D341Med (cell line): ENCODE measurements at places on chromosomes 1 and 21.

- DNase-seq, result peak; percentile 70
Observed at GRCh38 chr1:17335821-17336710, 28.1 kb downstream of the PADI4 start.

DNA sequence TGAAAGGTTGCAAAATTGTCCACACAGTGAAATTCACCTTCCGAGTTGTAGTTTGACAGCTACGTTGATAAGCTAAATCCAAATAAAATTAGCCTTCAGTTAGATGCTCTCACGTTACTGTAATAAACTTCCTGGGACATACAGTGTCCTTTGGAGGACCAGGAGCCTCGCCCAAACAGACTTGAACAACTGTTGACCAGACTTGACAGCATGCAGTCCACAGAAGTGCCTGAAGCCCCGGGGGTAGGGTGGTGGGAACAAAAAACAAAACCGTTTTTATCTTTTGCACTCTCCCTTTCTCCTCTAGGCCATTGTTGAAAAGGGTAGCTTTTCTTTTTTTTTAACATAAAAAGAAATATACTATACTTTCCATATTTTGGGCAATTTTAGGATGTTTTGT lies 172.8 kb upstream of the SAMSN1 start:
- no peak for DNase-seq

- no peak for DNase-seq
Observed at GRCh38 chr1:90356991-90357390, 360.1 kb downstream of the BARHL2 start.

DNA sequence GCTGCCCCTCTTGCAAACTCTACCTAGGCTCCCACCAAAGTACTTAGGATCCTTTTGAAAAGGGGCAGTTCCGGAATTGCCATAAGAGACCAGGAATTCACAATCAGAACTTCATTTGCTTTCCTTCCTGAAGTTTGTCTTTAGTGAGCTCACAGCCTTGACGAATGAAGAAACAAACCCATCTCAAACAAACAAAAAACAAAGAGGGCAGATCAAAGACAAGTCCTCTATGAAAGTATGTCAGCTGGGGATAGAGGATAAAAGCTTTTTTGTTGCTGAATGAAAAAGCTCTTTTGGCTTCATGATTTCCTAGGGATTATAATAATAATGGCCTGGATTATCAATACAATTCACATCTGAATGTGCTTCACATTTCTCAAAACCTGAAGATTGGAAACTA lies 357.9 kb upstream of the DUSP10 start:
- DNase-seq, result no peak

- DNase-seq, result peak; percentile 44
Observed at GRCh38 chr21:26055010-26055409, 115.6 kb downstream of the APP start.

- DNase-seq, result no peak
Observed at GRCh38 chr1:14791654-14792053, 193.2 kb downstream of the KAZN start.

- DNase-seq, result no peak
Observed at GRCh38 chr21:45003331-45004058, 63.7 kb downstream of the SLX9 start.

DNA sequence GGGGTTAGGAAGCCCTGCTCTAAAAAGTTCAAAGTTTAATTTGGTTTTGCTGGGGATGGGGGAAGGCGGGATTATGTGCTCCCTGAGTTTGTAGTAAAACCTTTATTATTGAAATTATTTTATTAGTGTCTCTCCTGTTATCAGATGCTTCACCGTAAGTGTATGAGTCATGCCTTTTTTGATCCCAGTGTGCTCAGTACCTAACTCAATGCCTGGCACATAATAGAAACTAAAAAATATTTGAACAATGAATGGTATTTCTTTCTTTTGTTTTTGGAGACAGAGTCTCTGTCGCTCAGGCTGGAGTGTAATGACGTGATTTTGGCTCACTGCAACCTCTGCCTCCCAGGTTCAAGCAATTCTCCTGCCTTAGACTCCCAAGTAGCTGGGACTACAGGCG lies 6.4 kb downstream of the SNRPE start:
- DNase-seq, result no peak

DNA sequence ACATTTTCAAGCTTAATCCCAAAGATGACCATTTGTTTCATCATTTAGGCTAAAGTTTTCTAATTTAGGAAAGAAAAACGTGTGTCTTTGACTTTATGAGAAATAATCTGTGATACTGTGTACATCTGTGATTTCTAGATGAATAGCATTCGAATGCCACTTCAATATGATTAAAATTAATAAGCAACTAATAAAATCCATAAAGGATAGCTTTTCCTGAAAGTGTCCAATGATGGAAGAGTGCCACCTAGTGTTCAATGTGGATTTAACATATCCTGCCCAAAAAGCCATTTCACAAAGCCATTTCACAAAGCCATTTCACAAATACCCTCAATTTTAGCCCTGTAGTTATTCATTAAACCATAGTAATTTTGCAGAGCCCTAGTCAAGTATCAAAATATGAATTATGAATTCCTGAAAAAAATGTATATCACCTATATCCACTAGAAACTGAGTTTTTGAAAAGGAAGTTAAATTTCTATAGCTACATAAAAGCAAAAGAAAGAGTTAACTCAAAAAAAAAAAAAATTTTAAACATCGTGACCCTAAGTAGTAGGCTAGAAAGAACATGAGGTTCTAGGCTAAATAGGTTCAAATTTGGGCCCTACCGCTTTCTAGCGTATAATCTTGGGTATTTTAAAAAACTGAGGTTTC lies 19.1 kb downstream of the NME7 start:
- peak; percentile 42 for DNase-seq

- no peak for DNase-seq
Observed at GRCh38 chr1:61539720-61540462, 185.1 kb downstream of the TM2D1 start.

- no peak for DNase-seq
Observed at GRCh38 chr1:155975375-155976061, 2.8 kb downstream of the ARHGEF2 start.

GRCh38 chr1:156480411-156481192 lies 20.0 kb downstream of the MEF2D start:
- peak; percentile 94 for DNase-seq

- no peak for DNase-seq
Observed at GRCh38 chr1:39819091-39819812, 30.6 kb upstream of the BMP8B start.

DNA sequence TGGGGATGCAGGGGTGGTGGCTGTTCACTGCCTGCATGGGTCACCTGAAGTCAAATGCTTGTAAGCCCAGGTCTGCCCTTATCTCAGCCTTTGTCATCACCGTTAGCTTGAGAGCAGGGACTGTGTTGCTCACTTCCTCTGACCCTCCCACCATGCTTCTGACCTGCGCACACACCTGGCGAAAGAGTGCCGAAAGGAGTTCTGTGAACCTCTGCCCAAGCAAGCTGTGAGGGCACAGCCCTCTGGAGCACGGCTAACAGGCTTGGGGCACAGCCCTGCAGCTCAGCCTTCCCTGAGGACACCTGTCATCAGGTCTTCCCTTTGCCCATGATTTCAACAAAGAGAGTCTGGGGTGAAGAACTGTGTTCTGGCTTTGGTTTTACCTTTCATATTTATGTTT lies 93.8 kb downstream of the SUSD4 start:
- DNase-seq, result no peak

DNA sequence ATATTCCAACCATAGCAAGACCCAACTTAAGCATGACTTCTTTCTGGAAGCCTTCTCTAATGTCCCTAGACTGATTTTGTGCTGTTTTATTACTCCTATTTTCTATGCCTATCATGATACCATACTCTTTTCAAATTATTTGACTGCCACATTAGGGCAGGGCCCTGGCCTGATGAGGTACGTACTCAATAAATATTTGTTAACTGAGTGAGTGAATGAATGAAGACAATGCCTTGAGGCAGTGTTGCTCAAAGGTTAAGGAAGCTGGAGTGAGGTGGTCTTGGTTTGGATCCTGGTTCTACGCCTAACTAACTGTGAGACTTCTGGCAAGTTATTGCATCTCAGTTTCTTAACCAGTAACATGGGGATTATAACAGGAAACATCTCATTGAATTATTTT lies 38.3 kb upstream of the BACH1 start:
- DNase-seq, result no peak

GRCh38 chr1:1527092-1527816 lies 13.2 kb downstream of the TMEM240 start:
- peak; percentile 20 for DNase-seq

GRCh38 chr1:206723805-206724472 lies 39.2 kb downstream of the MAPKAPK2 start:
- no peak for DNase-seq

DNA sequence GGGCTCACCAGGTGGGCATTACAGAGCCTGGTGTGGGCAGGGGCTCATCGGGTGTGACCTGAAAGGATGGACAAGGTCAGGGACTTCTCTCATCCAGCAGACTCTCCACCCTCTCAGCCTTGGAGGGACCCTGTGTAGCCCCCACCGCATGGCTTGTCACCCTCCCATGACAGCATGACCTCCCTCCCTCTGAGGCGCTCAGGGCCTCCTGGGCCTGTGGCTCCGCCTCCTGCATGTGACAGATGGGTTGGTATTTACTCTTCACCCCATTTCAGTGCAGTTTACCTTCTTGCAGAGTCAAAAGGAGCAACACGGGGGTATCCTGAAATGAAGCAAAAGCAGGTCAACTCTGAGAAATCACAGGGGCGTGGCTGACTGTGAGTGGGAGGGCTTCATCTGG lies 298.6 kb upstream of the AJAP1 start:
- DNase-seq, result no peak

DNA sequence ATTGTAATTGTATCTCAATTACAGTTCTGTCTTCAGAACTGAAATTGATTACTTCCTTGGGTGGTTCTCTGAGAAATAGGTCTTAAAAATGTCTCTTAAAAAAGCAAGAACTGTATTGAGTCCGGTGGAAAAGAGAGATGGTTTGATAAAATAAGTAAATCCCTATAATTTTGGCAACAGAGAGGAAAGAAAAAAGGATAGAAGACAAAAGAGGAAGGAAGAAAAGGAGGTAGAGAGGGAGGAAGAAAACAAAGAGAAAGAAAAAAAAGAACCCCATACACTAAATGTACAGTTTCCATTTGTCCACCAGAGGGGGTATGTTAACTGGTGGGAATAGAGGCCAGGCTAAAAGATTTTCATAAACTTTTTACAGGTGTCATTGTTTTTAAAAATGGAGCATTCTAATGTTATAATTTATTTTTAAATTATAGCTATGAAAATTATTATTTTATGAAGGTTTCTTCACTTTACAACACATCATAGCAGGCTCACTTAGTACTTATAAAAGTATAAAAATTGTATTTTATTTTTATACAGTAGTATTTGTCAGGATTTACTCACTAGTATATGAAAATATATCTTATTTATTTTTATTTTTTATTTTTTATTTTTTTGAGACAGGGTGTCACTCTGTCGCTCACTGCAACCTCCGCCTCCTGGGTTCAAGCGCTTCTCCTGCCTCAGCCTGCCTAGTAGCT lies 2.1 kb upstream of the UBE2T start:
- no peak for DNase-seq
